ENCODE measurements at places on chromosomes 1 and 21.

DNA sequence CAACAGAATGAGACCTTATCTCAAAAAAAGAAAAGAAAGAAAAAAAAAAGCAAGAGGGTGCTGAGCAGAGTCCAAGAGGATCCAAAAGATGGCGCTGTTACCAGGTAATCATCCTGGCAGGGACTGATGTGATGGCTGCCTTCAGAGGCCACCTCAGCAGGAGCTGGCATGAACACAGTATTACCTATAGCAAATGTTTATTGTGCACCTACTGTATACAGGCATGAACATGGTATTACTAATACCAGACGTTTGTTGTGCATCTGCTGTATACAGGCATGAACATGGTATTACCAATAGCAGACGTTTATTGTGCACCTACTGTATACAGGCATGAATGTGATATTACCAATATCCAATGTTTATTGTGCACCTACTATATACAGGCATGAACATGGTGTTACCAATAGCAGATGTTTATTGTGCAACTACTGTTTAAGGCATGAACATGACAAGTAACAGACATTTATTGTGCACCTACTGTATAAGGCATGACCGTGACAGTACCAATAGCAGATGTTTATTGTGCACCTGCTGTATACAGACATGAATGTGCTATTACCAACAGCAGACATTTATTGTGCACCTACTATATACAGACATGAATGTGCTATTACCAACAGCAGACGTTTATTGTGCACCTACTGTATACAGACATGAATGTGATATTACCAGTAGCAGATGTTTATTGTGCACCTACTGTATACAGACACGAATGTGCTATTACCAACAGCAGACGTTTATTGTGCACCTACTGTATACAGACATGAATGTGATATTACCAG lies 115.1 kb upstream of the TMEM51 start:
- no peak for DNase-seq

DNA sequence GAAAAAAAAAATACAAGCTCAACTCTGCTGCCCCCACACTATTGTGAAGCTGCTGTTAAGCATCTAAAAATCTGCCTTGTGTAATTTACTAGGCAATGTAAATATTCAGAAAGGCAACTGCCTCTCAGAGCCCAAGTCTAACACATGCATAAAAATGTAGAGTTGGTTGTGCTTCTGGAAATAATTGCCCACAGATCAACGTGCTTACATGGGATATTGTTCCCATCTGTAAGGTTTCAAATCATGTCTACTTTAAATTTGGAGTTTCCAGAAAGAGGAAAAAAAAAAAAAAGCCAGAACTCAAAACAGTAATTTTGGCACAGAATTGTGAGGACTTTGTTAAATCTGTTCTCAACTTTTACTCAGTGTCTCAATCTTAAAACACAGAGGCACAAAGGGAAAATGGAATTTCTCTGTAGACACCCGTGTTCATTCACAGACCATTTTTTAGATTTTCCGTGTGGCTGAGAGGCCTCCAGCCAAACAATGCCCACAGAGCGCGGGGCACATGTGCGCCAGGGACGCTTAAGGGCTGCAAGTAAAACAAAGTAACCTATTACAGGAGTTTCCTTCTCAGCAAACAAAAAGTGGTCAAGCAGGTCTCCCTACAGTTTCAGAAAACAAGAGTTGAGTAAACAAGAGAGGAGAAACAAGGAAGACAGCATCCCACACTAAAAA lies 115.5 kb downstream of the RERE start:
- no peak for DNase-seq

- DNase-seq, result no peak
These were observed 114.1 kb downstream of the VPS13D start for GRCh38 chr1:12343823-12344487.

DNA sequence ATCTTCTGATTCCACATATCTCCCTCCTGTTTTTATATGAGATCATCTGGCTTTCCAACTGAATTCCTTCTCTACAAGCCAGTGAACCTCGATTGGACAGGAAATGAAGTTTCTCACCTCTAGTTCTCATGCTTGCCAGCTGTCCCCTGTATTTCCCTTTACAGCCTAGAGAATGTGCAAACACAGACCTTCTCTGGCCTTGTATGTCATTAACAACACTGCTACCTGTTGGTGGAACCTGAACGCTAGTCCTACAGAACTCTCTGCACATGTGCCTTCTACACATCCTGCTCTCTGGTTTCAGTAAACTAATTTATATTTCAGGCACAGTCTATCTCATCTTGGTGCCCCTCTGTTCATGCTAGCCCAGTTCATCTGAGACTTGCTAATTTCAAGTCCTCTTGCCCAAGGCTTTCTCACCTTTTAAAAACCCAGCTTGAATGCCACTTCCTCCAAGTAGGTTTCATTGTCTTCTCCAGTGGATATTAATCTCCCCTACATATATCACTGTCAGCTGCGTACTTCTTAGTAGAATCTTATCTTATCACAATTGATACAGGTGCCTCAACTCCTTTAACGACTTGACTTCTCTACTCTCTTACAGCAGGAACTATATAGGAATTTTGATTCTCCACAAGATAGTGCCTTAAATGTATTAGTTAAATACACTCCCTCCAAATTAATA lies 549.9 kb downstream of the PLPP3 start:
- DNase-seq, result no peak

GRCh38 chr1:57916041-57916440 lies 492.2 kb upstream of the DAB1 start:
- no peak for DNase-seq
